Left forelimb (tissue), 1 donor: ENCODE measurements at places on chromosomes 12 and 14.

- no peak for DNase-seq
Measured at GRCh38 chr12:67807814-67808213, 159.3 kb downstream of the DYRK2 start.

DNA sequence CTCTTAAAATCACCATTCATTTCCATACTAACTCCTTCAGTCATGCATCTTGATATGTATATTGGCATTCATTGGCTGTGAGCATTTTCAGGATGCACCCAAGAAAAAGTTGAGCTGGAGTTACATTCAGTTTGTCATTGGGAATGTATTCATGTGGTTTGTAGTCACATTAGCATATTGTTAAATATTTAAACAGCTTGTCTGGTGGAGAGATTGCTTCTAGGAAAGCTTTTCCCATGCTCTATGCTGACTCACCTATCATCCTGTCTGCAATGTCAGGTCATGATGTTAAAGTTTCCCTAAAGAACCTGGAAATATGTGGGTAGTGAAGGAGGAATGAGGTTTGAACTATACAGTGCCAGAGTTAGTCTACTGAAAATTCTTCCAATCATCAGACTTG is 583.6 kb downstream of the GALC start:
- DNase-seq = no peak

GRCh38 chr12:63937378-63938316 is 93.1 kb downstream of the SRGAP1 start:
- no peak for DNase-seq

DNA sequence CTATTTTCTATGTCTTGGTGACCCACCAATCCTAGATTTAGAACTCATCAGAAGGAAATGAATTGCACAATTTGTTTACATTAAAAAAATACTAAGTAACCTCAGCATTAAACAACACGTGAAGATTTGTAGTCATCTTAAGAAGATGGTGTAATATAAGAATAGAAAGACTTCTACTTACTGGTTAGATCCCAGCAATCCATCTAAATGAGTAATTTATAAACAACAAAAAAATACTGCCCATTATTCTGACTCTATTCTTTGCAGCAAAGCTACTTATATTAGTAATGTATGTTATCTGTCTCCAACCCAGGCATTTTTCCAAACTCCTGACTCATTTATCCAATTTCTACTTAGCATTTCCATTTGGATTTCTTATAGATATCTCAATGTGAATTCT is 67.8 kb downstream of the CD163L1 start:
- no peak for DNase-seq

DNA sequence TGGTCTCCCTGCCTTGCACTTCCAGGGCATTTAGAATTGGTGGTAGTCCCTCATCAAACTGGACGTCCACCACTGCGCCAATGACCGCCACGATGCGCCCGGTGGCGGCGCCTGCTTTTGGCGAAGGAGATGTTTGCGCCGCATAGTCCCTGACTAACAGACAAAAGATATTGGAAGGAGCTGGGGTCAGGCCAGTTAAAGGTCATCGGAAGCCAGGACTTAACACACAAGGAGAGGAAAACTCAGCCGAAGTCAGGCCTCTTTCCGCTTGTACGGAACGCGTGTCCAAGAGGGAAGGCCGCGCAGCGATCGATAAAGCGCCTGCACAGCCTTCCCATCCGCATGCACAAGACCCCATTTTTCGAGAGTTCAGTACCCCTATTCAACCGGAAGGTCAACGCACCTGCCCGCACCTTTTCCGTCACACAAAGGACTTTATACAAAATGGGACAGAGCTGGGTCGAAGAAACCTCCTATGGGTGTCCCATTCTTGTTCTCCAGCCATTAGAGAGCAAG is 525 bp downstream of the ATP5F1B start:
- DNase-seq = no peak

GRCh38 chr12:111405149-111405858 is 419 bp upstream of the SH2B3 start:
- DNase-seq = peak; percentile 92

GRCh38 chr12:63078906-63079305 is 72.1 kb downstream of the AVPR1A start:
- DNase-seq = no peak

GRCh38 chr14:72782817-72783216 is 111.1 kb downstream of the DPF3 start:
- DNase-seq = no peak
